ENCODE measurements at places on chromosomes 13 and 19.
A peak's percentile ranks its signal among the peaks of the same experiment; 100 is the strongest.

GRCh38 chr13:37037241-37037640 is 22.2 kb downstream of the SUPT20H start:
- DNase-seq = no peak

- no peak for DNase-seq
These were observed 5.5 kb downstream of the EBI3 start for GRCh38 chr19:4234862-4235201.

DNA sequence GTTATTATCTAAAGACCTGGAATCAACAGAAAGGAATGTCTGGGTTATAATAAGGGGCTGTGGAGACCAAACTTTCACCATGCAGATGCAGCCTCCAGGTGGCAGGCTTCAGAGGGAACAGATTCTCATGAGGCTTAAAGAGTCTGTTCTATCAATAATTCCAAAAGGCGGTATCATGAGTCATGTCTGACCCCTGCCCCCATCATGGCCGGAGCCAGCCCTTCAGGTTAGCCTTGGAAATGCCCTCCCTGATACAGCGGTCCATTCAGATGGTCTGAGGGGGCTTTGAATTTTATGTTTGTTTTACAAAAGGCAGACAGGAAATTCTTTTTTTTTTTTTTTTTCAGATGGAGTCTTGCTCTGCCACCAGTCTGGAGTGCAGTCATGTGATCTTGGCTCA is 21.7 kb upstream of the LAMP1 start:
- DNase-seq = peak; percentile 39

GRCh38 chr19:4229179-4229931 is at the start of gene EBI3:
EBI3 (plus strand) TSS chr19:4229523; CDS start chr19:4229551, 28 bp downstream.
- DNase-seq = peak; percentile 23

DNA sequence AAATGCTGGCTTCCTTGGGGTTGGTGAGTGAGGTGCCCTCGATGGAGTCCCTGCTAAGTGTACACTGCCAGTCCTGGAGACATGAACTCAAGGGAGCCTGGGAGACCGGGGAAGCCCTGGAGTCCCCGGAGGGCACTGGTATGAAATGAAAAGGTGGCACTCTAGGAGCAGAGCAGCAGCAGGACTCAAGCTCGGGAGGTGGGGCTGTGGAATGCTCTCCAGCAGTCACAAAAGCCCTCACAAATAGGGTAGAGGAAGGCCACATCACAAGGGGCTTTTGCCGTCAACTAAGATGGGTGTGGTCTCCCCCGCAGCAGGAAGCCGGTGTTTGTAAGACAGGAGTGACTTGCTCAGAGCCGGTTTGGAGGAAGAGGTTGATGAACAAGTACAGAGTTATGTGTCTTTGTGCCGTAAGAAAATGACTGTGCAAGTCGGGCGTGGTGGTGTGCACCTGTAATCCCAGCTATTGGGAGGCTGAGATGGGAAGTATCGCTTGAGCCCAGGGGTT is 19.3 kb downstream of the CCNE1 start:
- DNase-seq = peak; percentile 62

- DNase-seq = no peak
These were observed 920.9 kb upstream of the PCDH20 start for GRCh38 chr13:62336507-62336906.

GRCh38 chr13:100357764-100358163 is 230.8 kb downstream of the GGACT start:
- DNase-seq = no peak

- no peak for DNase-seq
These were observed 20.1 kb downstream of the RYR1 start for GRCh38 chr19:38453596-38453995.

GRCh38 chr13:28014301-28014700 is 25.8 kb upstream of the URAD start:
- DNase-seq = no peak

GRCh38 chr13:96539791-96540190 is 449.9 kb downstream of the HS6ST3 start:
- no peak for DNase-seq

DNA sequence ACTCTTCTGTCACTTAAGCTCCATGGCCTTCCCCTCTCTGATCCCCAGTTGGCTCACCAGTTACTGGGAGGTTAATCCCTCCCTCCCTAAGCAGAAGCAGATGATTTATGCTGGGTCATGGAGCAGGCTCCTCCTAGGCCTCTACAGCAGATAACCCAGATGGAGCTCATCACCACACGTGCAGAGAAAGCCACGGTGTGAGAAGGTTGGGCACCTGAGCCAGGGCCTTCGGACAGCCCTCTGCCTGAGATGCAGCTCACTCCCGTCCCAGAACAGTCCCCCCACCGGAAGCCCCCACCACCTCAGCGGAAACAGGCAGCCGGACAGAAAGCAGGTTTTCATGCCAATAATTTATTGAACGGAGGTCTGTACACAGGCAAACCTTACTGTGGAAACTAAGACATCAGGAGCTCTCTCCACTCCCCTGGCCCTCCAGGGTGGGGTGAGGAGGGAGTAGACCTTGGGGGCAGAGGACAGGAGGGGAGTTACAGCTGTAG is 9.8 kb downstream of the ZNF526 start:
- no peak for DNase-seq

GRCh38 chr13:72805676-72806346 is 23.9 kb downstream of the PIBF1 start:
- no peak for DNase-seq

- DNase-seq = no peak
These were observed 772.9 kb upstream of the SLITRK6 start for GRCh38 chr13:86572115-86572514.

- DNase-seq = peak; percentile 58
These were observed 418.9 kb downstream of the KLF12 start for GRCh38 chr13:73715114-73715910.

GRCh38 chr13:113059891-113060290 is 45.7 kb upstream of the F7 start:
- DNase-seq = no peak

DNA sequence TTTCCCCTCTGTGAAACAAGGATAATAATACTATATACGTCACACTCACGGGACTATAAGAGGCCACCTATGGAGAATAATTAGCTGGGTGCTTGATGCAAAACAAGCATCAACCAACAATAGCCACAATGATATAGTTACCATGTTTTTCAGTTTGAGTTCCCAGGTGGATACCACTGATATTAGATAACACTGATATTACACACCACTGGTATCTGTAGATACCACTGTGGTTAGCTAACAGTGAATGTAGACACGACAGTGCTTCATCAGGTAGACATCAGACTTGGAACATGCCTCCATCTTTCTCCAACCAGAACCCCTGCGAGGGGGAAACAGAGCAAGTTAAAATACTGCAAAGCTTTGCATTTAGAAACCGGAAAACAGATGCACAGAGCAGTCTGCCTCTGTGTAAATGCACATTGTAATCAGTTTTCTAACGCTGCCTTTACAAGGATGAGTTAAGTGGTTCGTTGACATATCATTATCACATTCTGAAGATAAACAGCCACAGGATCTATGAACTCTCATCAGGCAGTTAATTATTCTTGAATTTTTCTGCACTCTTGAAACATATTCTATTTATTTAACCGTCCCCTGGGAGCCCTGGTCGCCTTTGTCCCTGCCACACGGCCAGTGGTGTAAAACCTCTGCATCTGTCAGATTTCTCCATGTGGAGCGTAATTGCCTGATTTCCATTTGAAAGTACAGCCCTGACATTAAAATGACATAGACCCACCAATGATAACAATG is 80.7 kb downstream of the RNASEH2B start:
- no peak for DNase-seq

DNA sequence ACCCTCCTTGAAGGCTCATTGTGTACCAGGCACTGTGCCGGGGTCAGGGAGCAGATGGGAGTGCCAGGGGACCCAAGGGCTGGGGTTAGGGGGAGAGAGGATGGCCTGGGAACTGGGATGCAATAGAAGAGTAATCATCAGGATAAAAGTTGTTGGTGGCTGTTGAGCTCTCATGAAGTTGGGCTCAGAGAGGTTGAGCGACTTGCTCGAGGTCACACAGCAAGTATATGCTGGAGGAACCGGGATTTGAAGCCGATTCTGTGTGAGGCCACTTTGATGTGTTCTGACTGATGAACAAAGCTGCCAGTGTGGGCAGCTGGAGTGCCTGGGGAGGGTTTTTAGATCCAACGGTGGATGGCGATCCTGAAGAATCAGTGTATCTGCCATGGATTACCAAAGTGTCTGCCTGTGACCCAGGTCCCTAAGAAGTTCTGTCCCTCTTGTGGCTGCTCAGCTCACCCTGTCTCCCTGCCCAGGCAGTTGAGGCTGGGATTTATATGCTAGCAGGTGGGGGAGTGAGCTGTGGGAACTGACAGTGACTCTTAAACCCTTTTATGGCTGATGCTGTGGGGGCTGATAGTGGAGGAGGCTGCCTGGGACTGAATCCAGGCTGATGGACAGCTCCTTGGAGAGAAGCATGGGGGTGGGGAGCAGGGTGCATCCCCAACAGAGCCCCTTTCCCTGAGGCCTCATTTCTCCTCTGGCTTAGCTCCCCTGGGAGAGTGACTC is 8.3 kb downstream of the ARHGEF18 start:
- no peak for DNase-seq

DNA sequence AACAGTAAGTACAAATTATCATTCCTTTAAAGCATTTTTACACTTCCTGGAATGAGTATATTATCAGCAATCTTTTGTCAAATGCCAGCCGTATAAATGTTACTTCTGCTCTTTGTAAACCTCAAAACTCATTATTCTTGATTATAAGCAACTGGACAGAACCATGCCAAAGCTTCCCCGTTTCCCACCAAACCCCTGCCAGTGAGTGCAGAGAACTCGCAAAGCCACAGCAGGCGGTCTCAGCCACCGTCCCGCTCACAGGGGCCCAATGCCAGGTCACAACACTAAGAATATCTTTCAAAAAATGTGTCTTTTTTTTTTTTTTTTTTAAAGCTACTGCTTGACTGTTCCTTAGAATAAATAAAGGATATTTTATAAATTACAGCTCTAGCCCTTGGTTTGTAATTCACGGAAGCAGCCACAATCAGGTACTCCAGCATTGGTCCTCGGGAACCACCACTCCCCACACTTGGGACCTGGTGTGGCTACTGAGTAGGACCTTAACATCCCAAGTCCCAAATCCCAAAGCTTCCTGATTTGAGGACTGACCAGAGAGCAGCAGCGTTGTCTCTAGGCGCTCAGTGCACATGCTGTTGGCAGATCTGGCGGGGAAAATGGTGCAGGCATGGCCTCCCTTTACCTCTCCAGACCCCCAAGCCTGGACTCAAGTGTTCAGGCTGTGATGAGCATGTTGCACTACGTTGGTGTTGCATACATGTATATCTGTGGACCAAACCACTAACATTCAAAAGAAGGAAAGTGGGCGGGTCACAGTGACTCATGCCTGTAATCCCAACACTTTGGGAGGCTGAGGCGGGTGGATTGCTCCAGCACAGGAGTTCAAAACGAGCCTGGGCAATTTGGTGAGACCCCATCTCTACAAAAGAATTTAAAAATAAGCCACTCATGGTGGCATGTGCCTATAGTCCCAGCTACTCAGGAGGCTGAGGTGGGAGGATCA is 19.0 kb downstream of the KCTD15 start:
- no peak for DNase-seq

DNA sequence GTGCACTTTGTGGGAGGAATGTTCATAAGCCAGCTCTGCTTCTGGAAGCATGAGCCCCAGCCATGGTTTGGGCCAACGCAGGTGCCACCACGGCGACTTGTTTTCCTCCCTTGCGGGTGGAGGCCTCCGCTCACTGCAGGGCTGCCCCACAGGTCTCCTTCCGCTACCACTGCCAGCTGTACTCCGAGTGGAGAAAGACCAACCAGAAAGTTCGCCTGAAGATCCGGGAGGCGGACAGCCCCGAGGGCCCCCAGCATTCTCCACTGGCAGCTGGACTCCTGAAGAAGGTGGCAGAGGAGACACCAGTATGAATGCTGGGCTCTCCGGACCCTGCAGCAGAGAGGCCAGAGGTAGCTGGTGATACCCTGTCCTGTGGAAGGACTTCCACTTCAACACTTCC is 6.5 kb upstream of the HNRNPM start:
- DNase-seq = no peak

- no peak for DNase-seq
These were observed 7.1 kb downstream of the TLE5 start for GRCh38 chr19:3054972-3055740.

GRCh38 chr13:58081301-58081820 is 449.8 kb downstream of the PCDH17 start:
- DNase-seq = no peak
